ENCODE measurements at places on chromosomes 2 and 18. TPM values are rescaled to one million over a fixed set of nuclear protein-coding genes. Genes with fewer than 3 reads are reported as not detected.

RAB6C gene
- not detected for total RNA-seq

RIT2 gene
- not detected for total RNA-seq

ACOXL gene
- total RNA-seq: not detected

RNF125 gene
- 0.32 TPM for total RNA-seq

LIPG gene
- total RNA-seq: 0.19 TPM

MRPS9 gene
- total RNA-seq: 31.1 TPM

ADNP2 gene
- 11.1 TPM for total RNA-seq

MYO5B gene
- total RNA-seq: 10.0 TPM

CCDC68 gene
- total RNA-seq: 3.8 TPM

DSG4 gene
- not detected for total RNA-seq

ARHGAP28 gene
- total RNA-seq: 0.07 TPM

ST8SIA5 gene
- total RNA-seq: not detected

MAP4K3 gene
- total RNA-seq: 20.3 TPM

ARHGAP15 gene
- not detected for total RNA-seq

ID2 gene
- 70.1 TPM for total RNA-seq

ATP8B1 gene
- 7.9 TPM for total RNA-seq

TIA1 gene
- 47.7 TPM for total RNA-seq
